NCI-H524 treated with DMSO at 0.1 percent for 48 hours (cell line): ENCODE measurements at places on chromosomes 6 and 20.

DNA sequence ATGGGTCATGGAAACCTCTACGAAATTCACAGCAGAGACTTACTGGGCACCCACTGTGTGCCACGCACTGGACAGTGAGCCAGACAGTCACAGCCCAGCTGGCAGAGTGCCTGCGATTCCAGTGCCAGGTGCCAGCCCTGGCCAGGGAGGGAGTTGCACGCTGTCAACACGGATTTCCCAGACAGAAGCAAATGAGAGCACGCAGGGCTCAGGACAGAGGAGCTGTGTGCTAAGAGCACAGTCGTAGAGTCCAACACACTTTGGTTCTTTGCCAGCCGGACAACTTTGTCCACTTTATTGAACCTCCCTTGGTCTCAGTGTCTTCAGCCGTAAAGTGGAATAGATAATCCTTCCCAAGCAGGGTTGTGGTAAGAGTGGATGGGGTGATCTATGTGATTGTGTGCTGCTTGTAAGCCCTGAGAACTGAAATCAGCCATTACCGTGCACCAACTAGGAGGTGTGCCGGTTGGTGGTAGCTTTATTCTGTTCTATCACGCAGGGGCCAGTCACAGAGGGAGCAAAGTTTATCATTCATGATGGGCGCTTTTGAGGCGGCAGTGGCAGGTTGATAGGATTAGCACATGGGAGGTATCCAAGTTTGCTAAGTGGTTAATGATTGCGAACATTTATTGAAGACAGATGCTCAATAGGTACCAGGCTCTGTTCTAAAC is 40.6 kb downstream of the SIRPA start:
- DNase-seq = no peak

DNA sequence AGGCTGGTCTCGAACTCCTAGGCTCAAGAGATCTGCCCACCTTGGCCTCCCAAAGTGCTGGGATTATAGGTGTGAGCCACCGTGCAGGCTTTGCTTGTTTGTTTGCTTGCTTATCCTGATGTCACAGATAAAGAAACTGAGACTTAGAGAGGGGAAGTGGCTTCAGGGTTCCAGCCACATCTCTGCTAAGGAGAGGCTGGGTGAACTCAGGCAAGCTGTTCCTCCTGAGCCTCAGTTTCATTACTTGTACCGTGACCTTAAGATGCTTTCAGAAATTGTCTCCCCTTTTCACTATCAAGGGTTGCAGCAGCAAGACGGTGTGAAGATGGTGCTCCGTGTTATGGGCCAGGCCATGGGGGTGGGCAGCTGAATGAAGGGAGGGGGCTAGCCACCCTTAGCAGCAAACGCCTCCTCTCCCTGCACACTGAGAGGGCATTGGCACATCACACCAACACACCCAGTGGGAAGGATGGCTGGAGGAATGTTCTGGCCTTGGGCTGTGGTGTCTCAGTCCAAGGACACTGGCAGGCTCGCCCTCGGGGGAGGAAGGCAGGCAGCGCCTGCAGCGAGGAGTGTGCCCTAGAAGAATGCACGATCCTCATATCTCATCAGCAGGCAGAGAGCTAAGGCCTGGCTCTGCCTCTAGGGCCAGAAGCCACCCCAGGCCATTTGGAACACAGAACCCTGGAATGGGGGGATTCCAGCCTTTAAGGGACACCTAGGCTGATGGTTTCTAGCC is 48.2 kb upstream of the TLDC2 start:
- DNase-seq = no peak

DNA sequence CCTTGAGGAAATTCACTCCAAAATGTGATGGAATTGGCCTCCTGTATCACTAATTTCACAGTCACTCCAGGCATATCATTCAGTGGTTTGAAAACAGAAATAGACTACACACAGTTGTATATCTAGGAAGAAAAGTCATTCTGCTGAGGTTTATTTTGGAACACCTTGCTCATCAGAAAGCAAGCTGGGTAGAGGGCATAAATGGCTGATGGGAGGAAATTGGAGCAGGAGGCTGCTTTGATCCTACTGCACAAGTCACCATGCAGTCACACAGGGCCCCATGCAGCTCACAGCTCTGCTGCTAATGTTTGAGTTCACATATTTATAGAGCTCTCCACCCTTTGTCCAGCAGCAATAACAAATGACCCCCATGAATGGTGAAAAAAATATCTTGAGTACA is 12.3 kb downstream of the NHLRC1 start:
- DNase-seq = no peak

DNA sequence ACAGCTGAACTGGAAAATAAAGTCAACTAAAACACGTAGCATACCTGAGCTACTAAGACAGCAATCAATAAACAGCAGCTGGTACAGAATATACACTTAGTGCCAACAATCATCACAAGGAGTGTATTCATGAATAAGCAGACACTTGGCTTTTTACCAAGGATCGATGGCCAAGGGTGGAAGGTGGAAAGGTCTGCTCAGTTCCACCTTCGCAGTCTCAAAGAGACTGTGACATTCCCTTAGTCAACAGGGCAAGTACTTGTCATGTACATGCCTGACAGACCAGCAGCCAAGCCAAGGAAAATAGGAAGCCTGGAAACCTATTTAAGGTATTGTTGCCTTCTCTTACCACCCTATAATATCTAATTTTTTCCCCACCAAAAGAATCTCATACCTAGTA is 21.4 kb downstream of the HBS1L start:
- no peak for DNase-seq

DNA sequence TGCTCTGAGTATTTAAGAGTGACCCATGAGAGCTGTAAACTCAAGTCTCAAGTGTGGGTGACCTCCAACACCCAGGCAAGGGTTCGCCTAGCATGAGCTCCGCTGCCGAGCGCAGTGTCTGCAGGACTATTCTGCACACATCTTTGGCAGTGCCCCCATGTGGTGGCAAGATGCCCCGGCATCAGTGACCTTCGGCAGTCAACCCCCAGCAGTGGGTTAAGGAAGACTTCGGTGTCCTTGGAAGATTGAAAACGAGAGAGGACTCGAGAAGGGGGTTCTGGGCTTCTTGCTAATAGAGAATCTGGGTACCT is 43.1 kb downstream of the RBM38 start:
- no peak for DNase-seq

GRCh38 chr20:61497029-61497627 is 245.1 kb downstream of the CDH4 start:
- no peak for DNase-seq

DNA sequence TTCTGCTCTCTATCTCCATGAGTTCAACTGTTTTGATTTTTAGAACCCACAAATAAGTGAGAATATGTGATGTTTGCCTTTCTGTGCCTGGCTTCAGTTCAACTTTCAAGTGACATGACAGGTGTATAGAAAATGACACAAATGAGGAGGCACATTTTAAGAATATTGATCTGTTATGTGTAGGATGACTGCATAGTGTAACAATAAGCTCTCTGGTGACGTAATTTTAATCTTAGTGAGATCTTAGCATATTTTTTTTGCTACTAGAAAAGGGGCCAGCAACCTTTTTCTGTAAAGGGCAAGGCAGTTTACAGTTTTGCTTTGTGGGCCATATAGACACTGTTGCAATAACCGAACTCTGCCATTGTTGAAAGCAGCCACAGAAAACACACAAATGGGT is 130.2 kb downstream of the PHF3 start:
- DNase-seq = no peak

DNA sequence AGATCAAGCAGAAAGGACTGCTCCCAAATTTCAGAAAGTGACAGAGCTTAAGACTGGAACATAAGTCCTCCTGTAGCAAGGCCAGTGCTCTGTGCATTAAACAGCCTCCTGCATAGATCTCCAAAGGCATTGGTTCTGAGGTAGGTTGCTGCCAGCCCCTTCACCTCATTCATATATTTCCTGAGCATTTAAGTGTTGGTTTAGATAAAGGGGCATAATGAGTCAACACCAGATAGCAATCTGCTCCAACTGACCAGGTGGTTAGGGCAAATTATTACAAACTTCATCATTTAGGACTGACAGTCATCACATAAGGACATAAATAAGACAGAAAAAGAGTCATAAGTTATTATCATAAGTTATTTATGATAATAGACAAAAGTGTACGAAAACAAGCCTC is 10.7 kb downstream of the PTPRK start:
- DNase-seq = no peak

DNA sequence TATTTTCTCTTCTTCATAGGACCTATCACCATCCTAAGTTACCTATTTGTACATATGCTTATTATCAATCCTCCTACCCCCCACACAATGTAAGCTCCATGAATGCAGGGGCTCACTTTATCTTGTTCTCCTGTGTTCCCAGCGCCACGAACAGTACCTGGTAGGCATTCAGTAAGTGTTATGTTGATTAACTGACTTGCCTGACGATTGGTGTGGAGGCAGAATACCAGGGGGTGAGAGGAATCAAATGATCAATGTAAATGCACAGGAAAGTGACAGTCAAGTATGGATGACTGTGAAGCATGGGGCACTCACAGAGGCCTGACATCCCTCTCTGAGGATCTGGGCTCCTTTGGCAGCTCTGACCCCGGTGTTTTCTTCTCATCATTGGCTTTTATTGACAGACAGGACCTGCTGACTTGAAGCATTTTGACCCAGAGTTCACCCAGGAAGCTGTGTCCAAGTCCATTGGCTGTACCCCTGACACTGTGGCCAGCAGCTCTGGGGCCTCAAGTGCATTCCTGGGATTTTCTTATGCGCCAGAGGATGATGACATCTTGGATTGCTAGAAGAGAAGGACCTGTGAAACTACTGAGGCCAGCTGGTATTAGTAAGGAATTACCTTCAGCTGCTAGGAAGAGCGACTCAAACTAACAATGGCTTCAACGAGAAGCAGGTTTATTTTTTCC is 6.1 kb upstream of the IFT52 start:
- DNase-seq = no peak

GRCh38 chr6:128186729-128187128 is 285.9 kb upstream of the THEMIS start:
- DNase-seq = no peak

GRCh38 chr6:341914-342831 is 49.4 kb upstream of the IRF4 start:
- DNase-seq = no peak
